Ureter (tissue), 1 donor: ENCODE measurements at places on chromosomes 13 and 19.

GRCh38 chr13:27678306-27679040, 56.8 kb downstream of the POLR1D start:
- DNase-seq: no peak

GRCh38 chr19:44603201-44603945, 10.0 kb upstream of the IGSF23 start:
- DNase-seq: no peak

- DNase-seq: no peak
Measured at GRCh38 chr13:27857282-27857681, 62.5 kb upstream of the PDX1 start.

- no peak for DNase-seq
Measured at GRCh38 chr13:66071608-66072007, 1158.5 kb downstream of the PCDH9 start.

- no peak for DNase-seq
Measured at GRCh38 chr13:105340061-105340606, 1195.3 kb downstream of the EFNB2 start.

DNA sequence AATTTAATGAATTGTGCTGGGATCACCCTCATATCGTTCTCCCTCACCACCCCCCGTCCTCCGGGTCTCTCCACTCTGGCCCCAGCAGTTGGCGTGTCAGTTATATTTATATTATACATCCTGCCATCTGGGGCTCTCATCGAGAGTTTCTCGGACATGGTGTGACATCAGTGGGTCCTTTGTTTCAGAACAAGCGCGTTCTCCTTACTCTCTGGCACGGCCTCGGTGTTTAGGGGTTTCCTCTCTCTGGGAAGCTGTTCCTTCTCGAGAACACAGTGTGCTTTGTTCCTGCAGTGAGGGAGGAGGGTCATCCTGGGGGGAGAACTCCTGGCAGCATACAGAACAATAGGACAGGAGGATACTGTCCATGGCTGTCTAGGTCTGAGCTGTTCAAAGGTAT, 9.8 kb upstream of the MCF2L start:
- no peak for DNase-seq

DNA sequence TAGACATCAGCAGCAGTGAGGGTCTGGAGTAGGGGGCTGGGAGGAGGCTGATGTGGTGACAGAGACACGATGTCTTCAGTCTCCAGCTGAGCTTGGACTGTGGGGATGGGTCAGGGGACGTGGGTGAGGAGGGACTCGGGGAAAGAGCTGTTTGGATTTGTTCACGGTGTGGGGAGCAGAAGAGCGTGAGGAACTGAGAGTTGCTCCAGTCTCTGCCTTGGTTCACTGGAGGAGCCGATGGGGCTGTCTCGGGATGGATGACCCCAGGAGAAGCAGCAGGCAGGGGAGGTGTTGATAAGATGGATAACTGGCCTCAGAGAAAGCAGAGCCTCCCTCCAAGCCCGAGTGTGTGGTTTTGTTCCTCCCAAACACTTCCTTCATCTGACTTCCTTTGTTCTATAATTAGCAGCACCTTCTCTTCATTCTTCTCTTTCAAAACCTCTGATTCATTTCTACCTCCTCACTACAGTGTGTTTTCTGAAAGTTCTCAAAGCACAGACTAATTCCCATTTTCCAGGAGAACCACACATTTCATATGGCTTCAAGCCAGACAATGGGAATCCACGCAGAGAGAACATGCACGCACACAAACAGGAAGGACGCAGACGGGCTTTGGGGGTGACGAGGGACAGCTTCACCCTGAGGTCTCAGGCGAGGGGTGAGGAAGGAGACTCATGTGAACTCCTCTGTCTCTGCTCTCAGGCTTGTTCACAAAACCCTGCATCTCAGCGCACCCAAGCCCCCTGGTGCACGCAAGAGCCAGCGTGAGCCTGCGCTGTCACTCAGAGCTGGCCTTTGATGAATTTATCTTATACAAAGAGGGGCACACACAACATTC, 18.6 kb downstream of the LAIR2 start:
- no peak for DNase-seq
